SJSA1 (cell line): ENCODE measurements at places on chromosomes 13 and 19. TPM values are rescaled to one million over a fixed set of nuclear protein-coding genes. Genes with fewer than 3 reads are reported as not detected.

GRCh38 chr13:59519819-59520218 is 643.9 kb downstream of the DIAPH3 start:
- no peaks in the 10 kb centered on the region for H3K36me3 ChIP-seq
- no peaks in the 10 kb centered on the region; the same call in 1 of the 2 replicates for H3K27me3 ChIP-seq
- H3K4me1 ChIP-seq = no peaks in the 10 kb centered on the region
- no peak overlapping the region for H3K27ac ChIP-seq
- no peak for DNase-seq

DNA sequence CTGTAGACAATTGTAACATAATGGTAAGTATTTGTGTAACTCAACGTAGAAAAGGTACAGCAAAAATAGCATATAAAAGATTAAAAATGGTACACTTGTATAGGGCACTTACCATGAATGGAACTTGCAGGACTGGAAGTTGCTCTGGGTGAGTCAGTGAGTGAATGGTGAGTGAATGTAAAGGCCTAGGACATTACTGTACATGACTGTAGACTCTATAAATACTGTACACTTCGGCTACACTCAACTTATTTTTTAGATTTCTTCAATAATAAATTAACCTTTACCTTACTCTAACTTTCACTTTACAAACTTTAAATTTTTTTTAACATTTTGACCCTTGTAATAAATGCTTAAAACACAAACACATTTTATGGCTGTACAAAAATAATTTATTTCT is 72.1 kb upstream of the FAM216B start:
- H3K4me1 ChIP-seq = peaks cover 12% of the 10 kb centered on the region
- no peaks in the 10 kb centered on the region for H3K27me3 ChIP-seq
- no peak overlapping the region for H3K4me3 ChIP-seq
- no peak overlapping the region for H3K27ac ChIP-seq
- H3K36me3 ChIP-seq = no peaks in the 10 kb centered on the region

DNA sequence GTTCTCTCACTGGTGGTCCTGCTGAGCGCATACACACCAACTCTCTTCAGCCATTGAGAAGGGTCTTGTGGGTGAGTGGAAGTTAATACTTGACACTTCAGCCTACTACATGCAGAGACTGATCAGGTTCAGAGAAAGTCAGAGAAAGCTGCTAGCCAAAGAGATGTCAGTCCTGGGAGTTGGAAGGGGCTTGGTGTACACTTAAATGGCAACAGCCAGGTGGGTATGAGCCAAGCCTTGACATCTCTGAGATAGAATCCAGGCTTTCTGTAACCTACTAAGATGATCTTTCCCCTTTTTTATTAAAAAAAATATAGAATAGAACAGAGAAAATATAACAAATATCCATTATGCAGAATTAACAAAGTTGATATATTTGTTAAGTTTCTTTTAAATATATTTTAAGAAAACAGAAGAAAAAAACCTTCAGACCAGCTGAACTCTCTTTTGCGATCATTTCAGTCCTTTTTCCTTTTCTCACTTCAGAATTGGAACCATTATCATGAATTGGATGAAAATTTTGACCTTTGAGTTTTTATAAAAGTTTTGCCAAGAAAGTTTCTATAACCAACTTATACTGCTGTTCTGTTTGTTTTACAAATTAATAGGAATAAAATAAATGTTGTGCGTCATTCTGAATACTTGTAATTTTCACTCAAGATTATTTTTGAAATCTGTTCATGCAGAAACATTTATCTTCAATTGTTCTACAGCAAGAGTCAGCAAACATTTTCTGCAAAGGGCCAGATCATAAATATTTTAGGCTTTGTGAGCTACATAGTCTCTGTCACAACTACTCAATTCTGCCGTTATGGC is 153.0 kb downstream of the RFC3 start:
- no peaks in the 10 kb centered on the region for H3K4me1 ChIP-seq
- H3K4me3 ChIP-seq = no peak overlapping the region
- no peak for DNase-seq
- H3K36me3 ChIP-seq = no peaks in the 10 kb centered on the region
- no peaks in the 10 kb centered on the region for H3K27me3 ChIP-seq
- no peak overlapping the region for H3K27ac ChIP-seq

DNA sequence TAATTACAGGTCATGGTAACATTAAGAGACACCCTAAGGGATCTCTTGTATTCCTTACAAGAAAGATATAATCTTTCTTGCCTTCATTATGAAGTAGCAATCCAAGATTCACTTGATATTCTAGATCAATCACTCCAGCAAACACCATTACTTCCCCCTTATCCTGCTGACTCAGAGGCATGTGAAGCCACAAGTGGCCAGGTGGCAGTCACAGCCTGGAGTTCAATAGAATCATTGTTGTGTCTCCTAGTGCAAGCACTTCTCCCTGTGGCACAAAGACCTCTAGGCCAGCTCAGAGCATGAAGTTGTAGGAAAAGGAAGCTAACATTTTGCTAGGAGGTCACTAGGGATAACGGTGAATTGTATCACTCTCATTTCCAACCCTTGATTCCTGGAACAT is 864.3 kb upstream of the ATXN8OS start:
- DNase-seq = no peak
- no peaks in the 10 kb centered on the region for H3K4me1 ChIP-seq
- H3K27me3 ChIP-seq = no peaks in the 10 kb centered on the region
- no peak overlapping the region for H3K4me3 ChIP-seq
- no peak overlapping the region for H3K27ac ChIP-seq

GRCh38 chr19:23403581-23404324 is 8.5 kb upstream of the ZNF91 start:
- no peak overlapping the region for H3K4me3 ChIP-seq
- H3K4me1 ChIP-seq = no peaks in the 10 kb centered on the region
- H3K36me3 ChIP-seq = no peaks in the 10 kb centered on the region
- H3K27me3 ChIP-seq = no peaks in the 10 kb centered on the region
- no peak overlapping the region for H3K27ac ChIP-seq
- no peak for DNase-seq

- H3K4me3 ChIP-seq = peak overlapping the region; percentile 55
- no peak overlapping the region; the same call in 1 of the 2 replicates for H3K27ac ChIP-seq
- H3K36me3 ChIP-seq = no peaks in the 10 kb centered on the region
- H3K27me3 ChIP-seq = no peaks in the 10 kb centered on the region
Observed at GRCh38 chr13:28532388-28533124, 37.6 kb upstream of the FLT1 start.

- no peaks in the 10 kb centered on the region for H3K36me3 ChIP-seq
- H3K4me3 ChIP-seq = no peak overlapping the region
- no peaks in the 10 kb centered on the region for H3K27me3 ChIP-seq
Observed at GRCh38 chr13:35163674-35164073, 221.6 kb downstream of the NBEA start.

DNA sequence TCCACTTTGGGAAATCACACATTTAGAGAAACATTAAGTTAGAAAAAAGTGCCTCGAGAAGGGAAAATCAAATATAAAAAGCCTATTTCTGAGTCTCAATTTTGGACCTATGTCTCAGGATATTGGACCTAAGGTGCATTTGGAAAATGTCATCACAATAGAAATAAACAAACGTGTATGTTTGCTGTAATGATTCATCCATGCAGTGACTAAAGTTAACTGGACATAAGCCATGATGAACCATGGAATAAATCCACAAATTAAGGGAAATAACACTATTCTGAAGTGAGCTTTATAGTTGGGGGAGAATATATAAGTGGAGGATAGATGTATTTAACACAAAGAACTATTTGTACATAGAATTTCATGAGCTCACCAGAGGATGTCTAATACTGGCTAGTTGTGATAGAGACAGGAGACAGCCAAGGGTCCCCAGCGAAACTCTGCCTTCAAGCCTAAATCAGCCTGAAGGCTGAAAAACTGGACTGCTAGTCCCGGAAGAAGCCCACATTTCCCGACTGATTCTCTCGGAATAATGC is 963.3 kb upstream of the SPRY2 start:
- H3K4me3 ChIP-seq = no peak overlapping the region
- no peaks in the 10 kb centered on the region for H3K4me1 ChIP-seq
- H3K27me3 ChIP-seq = no peaks in the 10 kb centered on the region
- no peak for DNase-seq

DNA sequence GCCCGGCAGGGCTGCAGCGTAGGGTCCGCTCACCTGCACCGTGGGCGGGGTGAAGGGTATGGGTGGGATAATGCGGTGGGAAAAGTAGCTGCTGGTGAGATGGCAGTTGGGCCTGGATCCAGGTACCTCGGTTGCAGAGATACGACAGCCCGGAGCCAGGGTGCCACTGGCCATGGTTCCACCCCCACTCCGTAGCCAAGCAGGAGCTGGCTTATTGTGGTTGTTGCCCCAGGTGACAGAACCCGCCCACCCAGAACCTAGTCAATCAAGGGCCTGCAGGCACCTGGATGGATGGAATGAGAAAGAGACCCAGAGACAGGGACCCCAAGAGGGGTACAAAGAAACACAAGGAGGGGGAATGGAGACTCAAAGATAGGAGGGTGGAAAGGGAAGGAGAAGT is 3.5 kb upstream of the LHB start:
- no peak overlapping the region for H3K27ac ChIP-seq
- H3K4me3 ChIP-seq = no peak overlapping the region
- DNase-seq = no peak

- H3K4me3 ChIP-seq = no peak overlapping the region
- no peak overlapping the region for H3K27ac ChIP-seq
- H3K4me1 ChIP-seq = peaks cover 39% of the 10 kb centered on the region
- DNase-seq = no peak
- H3K27me3 ChIP-seq = no peaks in the 10 kb centered on the region
Observed at GRCh38 chr13:60148918-60149317, 14.8 kb downstream of the DIAPH3 start.

- no peak overlapping the region for H3K4me3 ChIP-seq
- H3K4me1 ChIP-seq = peaks cover 11% of the 10 kb centered on the region; the same call in 1 of the 2 replicates
- no peaks in the 10 kb centered on the region for H3K36me3 ChIP-seq
- no peak overlapping the region for H3K27ac ChIP-seq
Observed at GRCh38 chr19:478236-478903, 17.5 kb upstream of the SHC2 start.

DNA sequence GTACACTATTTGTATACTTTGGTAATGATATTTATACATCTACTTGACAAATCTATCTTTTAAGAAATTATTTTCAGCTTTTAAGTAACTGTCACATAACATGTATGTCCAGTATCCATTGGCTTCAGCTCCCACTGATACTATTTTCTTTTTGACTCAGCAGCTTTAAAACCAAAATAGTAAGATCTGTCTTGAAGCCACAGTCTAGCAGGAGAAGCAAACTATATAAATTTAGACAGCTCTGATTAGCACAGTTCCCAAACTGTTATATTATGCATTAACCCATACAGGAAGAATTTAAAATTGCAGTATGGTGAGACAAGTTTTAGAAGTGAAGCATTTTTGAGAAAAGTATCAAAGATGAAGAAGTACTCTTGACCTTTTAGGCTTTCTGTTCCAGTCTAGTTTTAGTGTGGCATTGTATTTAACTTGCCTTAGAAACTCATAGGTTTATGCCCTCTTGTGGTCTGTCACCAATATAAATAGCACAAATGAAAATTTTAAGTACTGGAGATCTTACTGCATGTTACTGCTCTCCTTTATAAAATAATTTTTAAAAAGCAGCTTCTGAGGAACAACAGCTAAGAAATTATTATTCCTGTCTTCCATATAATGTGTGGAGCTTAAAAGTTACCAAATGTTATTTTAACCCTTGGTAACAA is 24.7 kb downstream of the URI1 start:
- H3K27ac ChIP-seq = no peak overlapping the region
- no peaks in the 10 kb centered on the region for H3K27me3 ChIP-seq
- no peak overlapping the region for H3K4me3 ChIP-seq

DNA sequence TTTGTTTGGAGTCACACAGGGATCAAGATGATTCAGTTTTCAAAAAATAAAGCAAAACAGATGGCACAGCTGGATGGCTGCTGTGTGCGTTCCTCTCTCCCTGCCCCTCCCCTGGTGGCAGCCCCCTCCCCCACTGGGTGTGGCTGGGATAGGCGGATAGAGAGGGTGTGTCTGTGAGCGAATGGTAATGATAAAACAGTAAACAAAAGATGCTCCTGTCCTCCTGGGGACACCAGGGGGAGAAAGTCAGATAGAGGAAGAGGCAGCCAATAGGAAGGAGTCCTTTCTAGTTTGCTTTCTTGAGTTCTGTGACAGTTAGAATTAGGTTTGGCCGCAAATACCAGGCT is 6.5 kb downstream of the TMEM255B start:
- no peaks in the 10 kb centered on the region for H3K36me3 ChIP-seq
- DNase-seq = peak; percentile 53
- H3K4me3 ChIP-seq = no peak overlapping the region
- no peaks in the 10 kb centered on the region for H3K4me1 ChIP-seq
- H3K27me3 ChIP-seq = peaks cover 44% of the 10 kb centered on the region

- no peak for DNase-seq
- 0 out of 2 replicates have a peak, but pooled peaks cover 5% of the 10 kb centered on the region for H3K4me1 ChIP-seq
- peaks cover 31% of the 10 kb centered on the region for H3K27me3 ChIP-seq
- no peak overlapping the region for H3K4me3 ChIP-seq
Observed at GRCh38 chr19:53989600-53990533, 1.6 kb upstream of the CACNG6 start.

GRCh38 chr19:39647918-39648317 is 7.8 kb upstream of the LGALS16 start:
- no peaks in the 10 kb centered on the region for H3K27me3 ChIP-seq
- H3K4me1 ChIP-seq = no peaks in the 10 kb centered on the region
- H3K36me3 ChIP-seq = no peaks in the 10 kb centered on the region
- no peak overlapping the region for H3K27ac ChIP-seq

DNA sequence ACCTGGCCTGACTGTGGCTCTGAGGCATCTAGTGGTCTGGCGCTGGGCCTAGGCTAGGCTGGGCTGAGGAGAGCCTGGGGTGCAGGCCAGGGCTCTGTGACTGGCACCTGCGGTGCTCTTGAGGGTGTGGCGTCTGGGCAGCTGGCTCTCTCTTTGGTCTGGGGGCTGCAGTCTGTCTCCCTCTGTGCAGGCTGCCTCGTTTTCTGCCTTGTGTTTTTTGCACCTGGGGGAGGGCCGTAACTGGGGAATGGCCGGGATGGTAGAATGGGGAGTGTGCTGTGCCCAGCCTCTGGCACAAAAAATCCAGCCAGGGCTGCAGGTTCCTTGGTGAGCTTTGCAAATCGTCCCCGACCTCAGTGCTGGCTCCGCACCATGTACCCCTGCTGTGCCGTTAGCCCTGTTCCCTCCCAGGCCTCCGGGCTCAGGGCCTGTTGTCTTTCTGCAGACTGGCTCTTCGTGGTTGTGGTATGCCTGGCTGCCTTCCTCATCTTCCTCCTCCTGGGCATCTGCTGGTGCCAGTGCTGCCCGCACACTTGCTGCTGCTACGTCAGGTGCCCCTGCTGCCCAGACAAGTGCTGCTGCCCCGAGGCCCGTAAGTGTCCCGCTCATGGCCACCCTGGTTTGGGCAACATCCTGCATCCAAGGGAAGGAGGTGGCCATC is 6.5 kb upstream of the USF2 start:
- H3K4me3 ChIP-seq = no peak overlapping the region
- no peak for DNase-seq
- H3K27ac ChIP-seq = no peak overlapping the region
- H3K36me3 ChIP-seq = peaks cover 10% of the 10 kb centered on the region
- H3K27me3 ChIP-seq = peaks cover 20% of the 10 kb centered on the region

BCAM gene
- 95.1 and 116 TPM in 2 replicates for total RNA-seq

ODAD3 gene
- total RNA-seq = 0.24 TPM in 1 of 2 replicates, not detected in the other

OR1I1 gene
- total RNA-seq = not detected in 2 replicates

ZNF8 gene
- total RNA-seq = 2.5 and 4.1 TPM in 2 replicates

FKBP8 gene
- total RNA-seq = 212 and 288 TPM in 2 replicates

SUPT20H gene
- total RNA-seq = 45.0 and 54.7 TPM in 2 replicates
